CD4-positive, alpha-beta T cell treated with Interleukin-4 for 4 hours (primary cell): ENCODE measurements at places on chromosomes 12 and 14.
A peak's percentile ranks its signal among the peaks of the same experiment; 100 is the strongest.

DNA sequence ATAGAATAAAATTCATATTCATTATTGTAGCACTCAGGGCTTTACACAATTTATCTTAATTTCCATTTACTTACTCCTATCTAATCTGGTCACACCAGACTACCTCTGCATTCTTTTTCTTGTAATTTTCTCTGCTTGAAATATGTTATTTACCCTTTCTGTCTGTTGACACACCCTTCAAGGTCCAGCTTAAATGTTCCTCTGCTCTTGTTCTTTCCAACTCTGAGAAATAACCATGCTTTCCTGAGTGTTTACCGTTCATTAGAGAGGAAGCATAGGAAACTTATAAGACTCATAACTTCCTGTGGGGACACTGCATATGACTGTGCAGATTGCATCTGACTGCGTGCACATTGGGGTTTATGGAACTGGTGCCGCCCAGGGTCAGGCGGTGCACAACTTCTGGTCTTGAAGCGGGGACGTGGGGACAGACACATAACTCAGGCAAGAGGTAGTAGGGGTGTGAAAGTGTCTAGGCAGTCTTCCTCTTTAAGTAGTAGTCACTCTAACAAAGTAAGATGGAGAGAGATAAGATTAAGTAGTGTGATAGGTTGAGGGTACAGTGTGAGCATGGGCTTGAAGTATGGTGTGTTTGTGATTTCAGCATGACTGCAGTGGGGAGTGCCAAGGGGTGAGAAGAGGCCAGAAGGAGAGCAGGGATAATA lies 42.6 kb upstream of the FOXJ2 start:
- DNase-seq: peak; percentile 89

GRCh38 chr14:59863806-59864525 lies 6.6 kb downstream of the RTN1 start:
- no peak for DNase-seq

GRCh38 chr12:93453633-93454032 lies 11.9 kb upstream of the UBE2N start:
- no peak for DNase-seq

DNA sequence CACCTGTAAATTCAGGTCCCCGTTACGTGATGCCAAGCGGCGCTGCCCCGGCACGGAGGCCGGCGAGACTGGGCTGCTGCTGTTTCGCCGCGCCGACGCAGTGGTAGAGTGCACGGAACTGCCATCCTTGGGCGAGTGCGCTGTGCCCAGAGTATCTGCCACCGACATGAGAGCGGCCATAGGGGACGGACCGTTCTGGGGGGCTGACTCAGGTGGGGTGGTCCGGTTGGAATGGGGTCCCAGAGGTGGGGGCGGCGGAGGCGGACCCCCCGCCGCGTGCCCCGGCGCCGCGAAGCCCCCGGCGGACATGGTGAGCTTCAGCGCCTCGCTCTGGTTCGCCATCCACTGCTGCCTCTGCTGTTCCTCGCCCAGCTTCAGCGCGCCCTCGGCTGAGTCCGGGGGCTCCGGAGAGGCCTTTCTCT lies 2.8 kb downstream of the IRF2BPL start:
- DNase-seq: no peak

- DNase-seq: no peak
Observed at GRCh38 chr14:104598039-104598909, 6.3 kb downstream of the TMEM179 start.

DNA sequence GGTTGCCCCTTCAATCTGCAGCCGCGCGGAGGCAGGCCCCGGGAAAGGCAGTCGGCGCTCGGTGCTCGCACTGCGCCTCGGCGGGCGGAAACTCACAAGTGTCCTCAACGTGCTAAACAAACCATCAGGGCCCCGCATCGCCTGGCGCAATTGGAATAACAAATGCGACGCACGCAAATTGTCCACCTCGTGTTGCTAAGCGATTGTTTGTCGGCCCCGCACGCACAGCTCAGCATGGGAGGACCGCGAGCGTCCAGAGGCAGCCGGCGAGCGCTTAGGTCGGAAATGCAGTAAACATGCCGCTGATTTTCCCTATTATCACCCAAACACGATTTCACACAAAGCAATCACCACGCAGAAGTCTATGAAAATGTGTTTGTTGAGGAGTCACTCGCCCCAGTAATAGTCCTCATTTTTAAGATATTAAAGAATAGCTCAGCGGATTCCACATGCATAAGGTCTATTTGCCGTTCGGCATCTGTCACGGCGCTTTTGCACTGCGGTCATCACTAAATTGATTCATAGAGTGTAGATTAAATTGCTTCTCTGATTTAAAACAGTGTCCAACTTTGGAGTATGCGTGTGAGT lies 3.2 kb upstream of the GSC start:
- DNase-seq: no peak

DNA sequence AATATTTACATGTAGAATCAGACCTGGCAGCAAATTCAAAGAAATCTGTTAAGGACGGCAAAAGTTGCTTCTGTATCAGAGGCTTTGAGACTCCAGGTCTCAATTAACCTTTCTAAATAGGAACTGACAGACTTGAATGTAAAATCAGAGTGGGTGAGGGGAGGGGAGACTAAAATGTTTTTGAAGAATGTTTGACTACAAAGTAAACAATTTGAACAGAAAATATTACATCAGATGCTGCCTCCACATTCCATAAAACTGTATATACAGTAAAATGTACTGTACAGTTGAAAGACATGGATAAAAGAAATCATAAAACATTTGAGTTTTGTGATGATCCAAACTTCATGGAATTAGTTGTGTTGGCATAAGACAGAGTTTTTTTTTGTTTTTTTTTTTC lies 49.5 kb upstream of the POC1B start:
- no peak for DNase-seq

DNA sequence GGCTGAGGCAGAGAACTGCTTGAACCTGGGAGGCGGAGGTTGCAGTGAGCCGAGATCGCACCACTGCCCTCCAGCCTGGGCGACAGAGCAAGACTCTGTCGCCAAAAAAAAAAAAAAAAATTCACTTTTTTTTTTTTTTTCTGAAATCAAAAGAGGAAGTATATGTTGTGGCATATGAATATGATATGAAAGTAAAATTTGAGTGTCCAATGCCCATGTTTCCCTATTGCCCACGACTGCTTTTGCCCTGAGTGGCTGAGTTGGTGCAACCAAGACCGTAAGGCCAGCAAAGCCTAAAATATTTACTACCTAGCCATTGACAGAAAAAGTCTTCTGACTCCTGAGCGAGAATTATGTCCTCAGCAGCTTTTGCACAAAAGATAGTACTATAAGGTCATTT lies 101.7 kb upstream of the PARP11 start:
- no peak for DNase-seq

- DNase-seq: no peak
Observed at GRCh38 chr14:31971612-31972011, 105.5 kb upstream of the ARHGAP5 start.

- no peak for DNase-seq
Observed at GRCh38 chr14:105987563-105987962, 461.2 kb downstream of the TMEM121 start.

GRCh38 chr12:18483698-18484325 lies 222.5 kb downstream of the PIK3C2G start:
- DNase-seq: no peak

- no peak for DNase-seq
Observed at GRCh38 chr12:26918321-26919215, 19.2 kb downstream of the INTS13 start.

DNA sequence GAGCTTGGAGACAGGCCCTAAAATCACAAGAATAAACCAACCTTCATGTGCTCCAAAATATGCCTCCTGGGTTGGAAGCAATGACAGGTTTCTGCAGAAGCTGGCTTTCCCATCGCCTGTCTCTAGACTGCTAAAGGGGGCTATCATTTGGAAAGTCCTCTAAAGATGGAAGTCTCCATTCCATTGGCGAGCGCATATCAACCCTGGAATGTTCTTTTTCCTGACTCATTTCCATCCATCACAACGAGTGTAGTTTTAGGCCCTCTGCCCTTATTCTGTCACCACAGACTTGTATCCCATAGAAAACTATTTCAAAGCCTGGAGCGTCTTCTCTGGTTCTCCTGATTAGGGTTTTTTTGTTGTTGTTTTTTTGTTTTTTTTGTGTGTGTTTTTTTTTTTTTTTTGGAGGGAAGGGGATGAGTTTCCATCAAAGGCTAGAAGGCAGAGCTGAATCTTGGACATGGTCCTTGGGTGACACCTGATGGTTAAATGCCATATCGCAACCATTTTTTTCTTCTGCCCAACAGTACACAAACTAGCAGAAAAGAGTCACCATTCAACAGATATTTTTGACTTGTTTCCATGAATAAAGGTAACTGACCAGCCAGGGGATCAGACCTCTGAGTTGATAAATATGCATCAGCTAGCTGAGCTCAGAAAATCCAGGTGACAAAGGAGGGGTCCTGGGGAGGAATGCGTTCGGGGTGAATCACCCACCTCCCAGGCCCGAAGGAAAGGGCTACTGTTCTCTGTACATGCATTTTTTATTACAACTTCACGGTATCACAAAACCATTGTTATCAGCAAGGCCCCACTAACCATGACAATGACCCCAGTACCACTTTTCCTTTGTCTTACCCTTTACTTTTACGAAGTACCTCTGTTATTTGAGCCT lies 40.5 kb downstream of the KCNA5 start:
- DNase-seq: peak; percentile 5

DNA sequence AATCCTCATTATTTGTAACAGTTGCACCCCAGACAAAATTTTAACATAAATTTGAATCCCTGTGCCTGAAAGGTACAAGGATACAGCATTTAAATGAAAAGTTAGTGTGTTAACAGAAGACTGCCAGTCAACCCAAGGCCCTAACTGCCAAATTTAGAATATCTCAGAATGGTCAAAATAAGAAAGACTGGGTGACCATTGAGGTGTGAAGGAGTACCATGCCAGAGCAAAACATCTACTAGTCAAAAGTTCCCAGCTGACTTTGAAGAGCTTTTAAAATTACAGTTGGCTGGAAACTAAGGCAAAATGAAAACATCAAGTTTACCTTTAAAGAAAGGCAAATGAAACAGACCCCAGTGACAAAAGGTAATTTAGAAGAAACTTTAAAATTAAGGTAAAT lies 18.4 kb downstream of the SAV1 start:
- no peak for DNase-seq

- DNase-seq: no peak
Observed at GRCh38 chr12:104182144-104182543, 33.4 kb upstream of the TXNRD1 start.

- no peak for DNase-seq
Observed at GRCh38 chr14:99535448-99535847, 54.2 kb downstream of the CCNK start.

DNA sequence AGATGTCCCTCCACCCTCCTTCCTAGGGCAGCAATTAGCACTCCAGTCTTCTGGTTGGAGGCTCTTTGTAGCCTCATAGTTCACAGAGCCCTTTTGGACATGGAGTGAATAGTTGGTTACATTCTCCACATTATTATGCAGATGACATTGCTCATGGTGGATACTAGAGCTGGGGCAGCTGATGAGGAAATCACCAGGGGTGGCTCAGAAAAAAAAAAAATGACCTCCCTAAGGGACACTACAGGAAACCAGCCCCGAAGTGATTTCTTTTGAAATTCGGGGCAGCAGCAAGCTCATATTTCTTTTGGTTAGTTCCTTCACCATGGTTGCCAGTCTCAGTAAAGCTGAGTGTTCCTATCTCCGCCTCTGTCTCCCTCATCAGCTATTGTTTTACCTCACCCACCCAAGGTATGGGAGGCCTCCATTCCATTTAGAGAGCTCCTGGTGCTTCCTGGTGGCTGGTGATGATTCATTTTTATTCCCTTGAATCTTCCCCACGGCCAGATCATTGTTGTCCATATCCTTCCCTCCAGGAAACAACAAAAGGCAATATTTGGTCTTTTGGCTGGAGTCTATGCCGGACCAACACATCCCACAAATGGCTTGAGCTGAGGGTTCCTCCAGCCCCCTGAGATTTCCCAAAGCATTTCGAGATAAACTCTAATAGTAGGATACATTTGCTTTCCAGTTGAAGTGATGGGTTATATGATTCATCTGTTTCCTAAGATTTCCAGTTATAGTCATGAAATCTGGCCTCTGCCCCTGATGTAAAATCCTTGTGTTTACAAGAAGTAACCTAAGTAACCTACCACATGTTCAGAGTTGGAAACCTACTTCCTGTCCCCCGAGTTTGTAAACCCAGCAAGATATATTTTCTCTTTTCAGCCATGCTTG lies 56.2 kb upstream of the NID2 start:
- DNase-seq: no peak

GRCh38 chr12:53499266-53500141 lies at the start of gene MAP3K12:
Gene MAP3K12 (minus strand): TSS chr12:53499458. CDS start chr12:53487391, 12,067 bp downstream.
- peak; percentile 44 for DNase-seq

DNA sequence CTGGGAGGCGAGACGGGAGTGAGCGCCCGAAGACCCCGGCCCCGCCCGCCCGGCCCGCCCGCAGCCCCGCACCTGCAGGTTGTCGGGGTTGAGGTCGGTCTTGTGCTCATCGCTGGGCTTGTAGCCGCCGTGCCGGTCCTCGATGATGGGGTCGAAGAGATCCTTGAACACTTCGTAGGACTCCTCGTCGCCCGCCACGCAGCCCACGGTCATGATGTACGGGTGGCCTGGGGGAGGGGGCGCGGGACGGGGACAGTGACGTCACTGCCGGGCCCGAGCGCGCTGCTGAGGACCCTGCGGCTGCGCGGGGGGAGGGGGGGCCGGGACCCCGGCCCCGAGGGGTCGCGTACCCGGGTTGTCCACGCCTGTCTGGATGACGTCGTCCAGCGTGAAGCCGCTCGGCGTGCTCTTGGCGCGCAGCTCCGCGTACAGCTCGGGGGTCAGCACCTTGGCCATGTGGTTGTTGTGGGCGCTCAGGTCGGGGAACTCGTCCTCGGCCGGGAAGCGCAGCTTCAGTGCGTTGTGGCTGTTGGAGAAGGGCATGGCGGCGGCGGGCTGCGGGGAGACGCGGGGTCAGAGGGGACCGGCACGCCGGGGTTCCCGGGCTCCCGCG lies 573 bp downstream of the CKB start:
- no peak for DNase-seq

GRCh38 chr14:21987937-21988336 lies 314.3 kb upstream of the OR4E1 start:
- no peak for DNase-seq

DNA sequence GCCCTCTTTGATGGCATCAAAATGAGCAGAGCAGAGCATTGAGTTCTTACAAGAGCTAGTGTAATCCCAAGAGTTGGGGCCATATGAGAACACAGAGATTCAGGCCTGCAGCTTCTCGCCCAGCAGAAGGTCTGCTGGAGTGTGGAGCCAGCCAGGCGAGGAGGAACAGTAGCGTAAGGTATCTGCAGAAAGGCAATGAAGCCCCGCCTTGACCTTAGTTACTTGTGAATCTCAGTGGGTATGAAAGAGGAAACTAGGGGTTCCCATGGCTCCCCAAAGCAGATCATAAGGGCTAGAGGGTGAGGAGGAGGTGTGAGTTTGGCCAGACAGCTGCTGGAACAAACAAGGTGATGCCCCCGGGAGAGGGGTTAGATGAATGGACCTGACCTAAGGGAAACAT lies 49.4 kb downstream of the SLC8A3 start:
- DNase-seq: no peak

DNA sequence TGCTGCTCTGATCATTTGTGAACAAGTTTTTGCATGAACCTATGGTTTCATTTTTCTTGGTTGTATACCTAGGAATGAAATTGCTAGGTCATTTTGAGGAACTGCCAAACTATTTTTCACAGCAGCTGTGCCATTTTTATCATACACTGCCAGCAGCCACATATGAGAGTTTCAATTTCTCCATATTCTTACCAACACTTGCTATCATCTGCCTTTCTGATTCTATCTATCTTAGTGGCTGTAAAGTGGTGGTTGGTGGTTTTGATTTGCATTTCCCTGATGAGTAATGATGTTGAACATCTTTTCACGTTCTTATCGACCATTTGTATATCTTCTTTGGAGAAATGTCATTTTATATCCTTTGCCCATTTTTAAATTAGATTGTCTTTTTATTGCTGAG lies 146.1 kb downstream of the C12orf75 start:
- DNase-seq: no peak
